ENCODE measurements at places on chromosomes 3 and 15.

DNA sequence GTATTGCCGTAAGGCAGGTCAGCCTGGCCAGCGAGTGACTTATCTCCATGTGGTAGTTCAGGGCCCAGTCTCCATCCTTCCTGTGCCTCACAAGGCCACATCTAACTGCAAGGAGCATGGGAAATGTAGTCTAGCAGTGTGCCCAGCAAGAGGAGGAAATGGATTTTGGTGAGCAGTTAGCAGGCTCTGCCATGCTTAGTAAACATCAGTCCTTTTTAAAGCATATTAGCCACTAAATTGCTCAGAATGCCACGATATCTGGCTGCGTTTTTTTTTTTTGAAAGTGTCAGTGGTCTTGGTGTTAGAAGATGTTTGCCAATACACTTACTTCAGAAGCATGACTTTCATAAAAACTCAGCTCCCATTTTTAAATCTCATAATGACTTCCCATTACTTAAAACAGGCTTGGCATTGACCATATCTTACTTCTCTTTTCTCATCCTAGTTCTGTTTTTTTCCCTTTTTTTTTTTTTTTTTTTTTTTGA, 470.2 kb upstream of the TPRG1 start:
- no peak for DNase-seq

DNA sequence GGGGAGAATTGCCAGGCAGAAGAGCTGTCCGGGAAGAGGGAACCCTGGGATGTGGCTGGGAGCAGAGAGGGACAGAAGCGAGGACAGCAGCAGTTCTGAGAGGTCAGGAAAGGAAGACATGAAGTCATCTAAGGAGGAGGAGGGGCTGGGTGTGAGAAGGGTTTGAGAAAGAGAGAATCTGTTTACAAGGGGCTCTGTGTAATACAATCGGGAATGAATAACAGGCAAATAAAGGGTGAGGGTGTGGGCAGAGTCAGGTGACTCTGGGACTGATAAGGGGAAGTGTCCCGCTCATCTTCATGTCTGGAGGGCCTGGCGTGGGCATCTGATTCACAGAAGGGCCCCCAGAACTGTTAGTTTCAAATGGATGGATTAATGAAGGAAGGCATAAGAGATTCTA, 191.3 kb downstream of the XXYLT1 start:
- no peak for DNase-seq

DNA sequence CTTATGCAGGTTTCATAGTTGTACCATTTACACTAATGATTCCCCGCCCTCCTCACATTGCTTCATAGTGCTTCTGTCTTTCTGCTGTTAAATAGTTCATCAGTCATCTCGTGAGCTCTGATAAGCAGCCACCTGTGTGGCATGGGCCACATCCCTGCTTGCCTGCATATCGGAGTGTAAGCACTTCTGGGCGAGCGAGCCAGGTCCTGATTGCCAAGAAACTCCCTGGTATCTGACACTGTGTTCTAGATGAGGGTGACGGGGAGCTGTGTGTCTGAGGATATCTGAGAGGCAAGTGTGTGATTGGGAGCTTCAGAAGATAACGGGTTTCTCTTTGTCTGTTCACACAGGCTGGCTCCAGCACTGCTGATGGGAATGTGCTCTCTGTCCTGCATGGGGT, 130.6 kb downstream of the LRIG1 start:
- no peak for DNase-seq

GRCh38 chr3:148420242-148420641, 277.5 kb upstream of the AGTR1 start:
- DNase-seq, result no peak
